Heart left ventricle (tissue), 16 donors: ENCODE measurements at places on chromosomes 13 and 19. TPM values are rescaled to one million over a fixed set of nuclear protein-coding genes. Genes with fewer than 3 reads are reported as not detected.

MISP gene
- total RNA-seq, result not detected

- H3K36me3 ChIP-seq, result no peaks in the 10 kb centered on the region
- H3K27ac ChIP-seq, result no peak overlapping the region
- peaks cover 13% of the 10 kb centered on the region for H3K4me1 ChIP-seq
- H3K27me3 ChIP-seq, result no peaks in the 10 kb centered on the region
Observed at GRCh38 chr13:48829536-48829935, 146.2 kb upstream of the FNDC3A start.

DNA sequence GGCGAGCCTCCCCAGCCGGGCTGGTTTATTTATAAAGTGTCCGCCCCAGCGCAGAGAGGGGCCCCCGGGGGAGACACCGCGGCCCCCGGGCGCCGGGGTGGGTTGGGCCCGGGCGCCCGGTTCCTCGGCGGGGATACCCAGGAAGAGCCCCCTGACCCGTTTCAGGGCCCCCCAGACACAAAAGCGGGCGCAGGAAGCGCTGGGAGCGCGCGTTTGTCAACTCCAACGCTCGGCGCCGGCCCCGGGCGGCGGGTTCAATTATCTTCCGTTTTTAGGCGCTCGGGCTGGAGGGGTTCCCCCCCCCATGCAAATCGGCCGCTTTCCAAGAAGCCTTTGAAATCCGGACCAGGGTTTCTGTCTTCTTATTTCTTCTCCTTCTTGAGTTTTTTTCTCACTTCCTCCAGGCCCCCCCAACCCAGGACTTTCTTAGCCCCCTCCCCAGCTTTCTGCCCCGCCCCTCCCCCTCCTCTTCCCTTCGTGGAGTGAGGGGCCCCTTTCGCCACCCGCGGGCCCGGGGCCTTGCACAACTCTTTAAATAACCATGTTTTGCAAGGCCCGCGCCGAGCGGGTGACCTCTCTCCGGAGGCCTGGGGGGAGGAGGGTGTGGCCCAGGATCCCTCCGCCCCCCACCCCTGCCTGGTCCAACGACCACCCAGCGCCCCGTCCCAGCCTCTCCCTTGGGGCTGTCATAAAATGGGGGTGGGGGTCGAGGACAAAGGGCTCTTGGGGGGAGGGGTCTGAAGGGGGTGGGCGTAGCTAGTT is 935 bp downstream of the ARID3A start:
- H3K36me3 ChIP-seq, result peaks cover 4% of the 10 kb centered on the region
- no peaks in the 10 kb centered on the region for H3K27me3 ChIP-seq
- peak overlapping the region; percentile 82 for H3K27ac ChIP-seq
- H3K4me1 ChIP-seq, result peaks cover 32% of the 10 kb centered on the region
- H3K4me3 ChIP-seq, result peak overlapping the region; percentile 82
- DNase-seq, result peak; percentile 68

DNA sequence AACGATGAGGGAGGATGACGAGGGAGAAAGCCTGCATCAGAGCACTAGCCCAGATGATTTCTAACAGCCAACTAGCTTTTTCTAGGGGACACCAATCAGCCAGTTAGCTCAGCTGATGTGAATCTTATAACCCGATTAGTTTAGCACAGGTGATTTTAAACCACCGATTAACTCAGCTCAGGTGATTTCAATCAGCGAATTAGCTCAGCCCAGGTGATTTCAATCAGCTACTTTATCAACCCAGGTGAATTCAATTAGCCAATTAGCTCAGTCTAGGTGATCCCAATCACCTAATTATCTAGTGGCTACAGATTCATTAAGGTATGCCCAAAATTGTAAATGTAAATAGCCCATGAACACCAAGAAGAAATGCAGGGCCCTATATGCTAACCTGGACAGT is 146.9 kb downstream of the ZNF486 start:
- H3K27me3 ChIP-seq, result no peaks in the 10 kb centered on the region
- no peak overlapping the region for H3K4me3 ChIP-seq
- H3K4me1 ChIP-seq, result no peaks in the 10 kb centered on the region
- DNase-seq, result no peak

GRCh38 chr13:30105381-30105780 is 202.0 kb downstream of the KATNAL1 start:
- no peak for DNase-seq
- H3K4me3 ChIP-seq, result no peak overlapping the region
- H3K27me3 ChIP-seq, result no peaks in the 10 kb centered on the region
- no peaks in the 10 kb centered on the region for H3K4me1 ChIP-seq
